Gastroesophageal sphincter (tissue), 4 donors: ENCODE measurements at places on chromosomes 6 and 20.

- no peak for ATAC-seq
Measured at GRCh38 chr6:121837545-121838229, 402.2 kb downstream of the GJA1 start.

GRCh38 chr6:108796875-108797274, 51.3 kb upstream of the ARMC2 start:
- ATAC-seq, result no peak

DNA sequence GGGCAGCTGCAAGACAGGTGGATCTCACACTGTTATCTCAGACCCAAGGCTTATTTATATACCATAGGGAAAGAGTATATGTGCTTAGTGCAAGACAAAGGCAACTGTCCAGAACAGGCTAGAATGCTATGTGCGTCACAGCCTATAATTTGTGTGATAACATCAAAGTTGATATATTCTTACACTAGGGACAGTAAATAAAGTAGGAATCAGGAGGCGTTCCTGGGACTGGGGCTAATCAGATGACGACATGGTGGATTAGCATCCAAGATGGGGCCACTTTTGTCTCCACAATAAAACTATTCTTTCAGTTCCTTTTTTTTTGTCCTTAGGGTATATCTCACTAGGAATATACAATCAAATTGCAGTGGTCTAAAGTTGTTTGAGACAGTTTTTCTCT, 54.9 kb upstream of the IER3 start:
- no peak for ATAC-seq

GRCh38 chr6:92521553-92521952, 897.8 kb downstream of the EPHA7 start:
- no peak for ATAC-seq

- ATAC-seq, result no peak
Measured at GRCh38 chr6:38805127-38805655, 90.1 kb downstream of the DNAH8 start.

GRCh38 chr6:39339868-39340550, 17.5 kb upstream of the KCNK16 start:
- peak; percentile 31 for ATAC-seq

DNA sequence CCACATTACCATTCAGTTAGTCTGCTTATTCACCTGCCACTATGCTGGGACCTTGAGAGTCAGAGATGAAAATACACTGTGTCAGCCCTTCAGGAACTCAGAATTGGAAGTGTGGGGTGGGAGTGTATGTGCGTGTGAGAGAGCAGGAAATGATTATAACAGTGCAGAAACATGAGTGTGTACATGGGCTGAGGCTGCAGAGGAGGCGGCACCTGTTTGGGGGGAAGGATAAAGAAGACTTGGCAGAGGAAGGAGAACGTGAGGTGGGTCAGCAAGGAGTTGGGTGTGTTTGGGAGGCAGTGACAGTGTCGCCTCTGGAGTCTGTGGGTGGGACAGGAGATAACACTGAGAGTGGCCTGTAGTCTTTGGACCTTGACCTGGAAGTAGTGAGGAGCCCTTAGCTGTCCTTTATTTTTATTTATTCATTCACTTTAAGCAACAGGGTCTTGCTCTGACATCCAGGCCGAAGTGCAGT, 3.1 kb downstream of the CHMP4B start:
- no peak for ATAC-seq
